ENCODE measurements at places on chromosomes 2 and 18.

DNA sequence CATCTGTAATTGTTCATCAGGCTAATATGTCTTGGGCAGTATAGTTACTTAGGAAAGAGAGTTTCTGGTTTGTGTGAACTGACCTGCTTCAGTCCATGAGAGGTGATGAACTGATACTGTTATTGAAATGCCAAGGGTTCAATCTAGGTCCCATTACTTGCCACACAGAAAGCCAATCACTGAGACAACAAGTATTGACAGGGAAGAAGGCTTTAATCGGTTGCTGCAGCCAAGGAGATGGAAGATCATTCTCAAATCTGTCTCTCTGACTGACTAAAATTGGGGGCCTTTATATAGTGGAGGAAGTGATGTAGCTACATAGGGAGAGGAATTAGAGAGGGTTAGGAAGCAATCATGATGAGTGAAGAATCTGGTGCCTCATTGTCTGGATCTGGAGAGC is 19.9 kb upstream of the FAM98A start:
- DNase-seq, result no peak

GRCh38 chr2:205461169-205461568 is 221.1 kb upstream of the NRP2 start:
- no peak for DNase-seq

DNA sequence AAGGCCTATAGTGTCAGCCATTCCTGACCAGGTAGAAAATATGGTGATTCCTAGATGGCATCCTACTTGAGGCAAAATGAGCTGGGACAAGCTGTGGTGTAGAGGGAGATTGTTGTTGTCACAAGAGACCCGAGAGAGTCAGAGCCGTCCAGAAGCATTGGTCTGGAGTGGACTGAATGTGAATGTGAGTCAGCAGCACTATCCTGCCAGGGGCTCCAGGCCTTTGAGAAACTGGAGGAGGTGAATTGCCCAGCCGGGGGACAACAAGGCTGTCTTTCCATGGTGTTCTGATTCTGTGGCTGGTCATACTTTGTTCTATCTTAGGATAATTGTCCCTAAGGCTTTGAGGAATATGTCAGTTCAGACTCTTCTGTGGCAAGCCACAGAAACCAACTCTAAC is 29.4 kb upstream of the EIF2AK3 start:
- DNase-seq, result no peak

DNA sequence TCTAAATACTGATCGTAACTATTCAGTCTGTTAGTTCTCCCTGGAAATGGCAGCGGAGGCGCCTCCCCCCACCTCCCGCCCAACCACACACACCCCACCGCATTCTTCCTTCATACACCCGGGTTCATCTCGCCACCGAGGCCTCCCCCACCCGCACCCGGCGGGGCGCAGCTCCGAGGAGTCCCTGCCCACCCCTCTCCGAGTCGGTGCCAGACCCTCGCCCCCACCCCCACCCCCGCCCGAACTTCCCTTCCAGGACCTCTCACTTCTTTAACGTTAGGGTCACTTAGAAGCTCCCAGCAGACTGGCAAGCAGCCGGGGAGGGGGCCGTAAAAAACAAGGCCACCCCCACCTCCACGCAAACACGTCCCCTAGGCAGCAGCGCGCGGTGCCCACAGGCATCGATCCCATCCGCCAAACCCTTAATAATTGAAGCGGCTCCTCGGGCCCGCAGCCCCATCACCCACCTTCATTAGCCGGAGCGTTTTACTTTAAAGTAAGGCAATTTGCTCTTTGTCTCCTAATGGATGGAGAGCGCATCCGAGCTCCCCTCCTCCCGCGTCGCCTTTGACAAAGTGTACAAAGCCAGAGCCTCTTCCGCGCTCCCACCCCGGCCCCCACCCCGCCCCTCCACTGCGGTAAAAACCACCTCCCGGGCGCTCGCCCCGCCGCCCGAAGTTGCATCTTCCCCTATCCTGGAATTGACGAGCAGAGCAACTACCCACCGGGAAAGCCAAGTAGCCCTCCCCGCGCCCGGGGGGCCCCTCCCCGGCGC is 624 bp downstream of the ZNF516 start:
- peak; percentile 10 for DNase-seq

DNA sequence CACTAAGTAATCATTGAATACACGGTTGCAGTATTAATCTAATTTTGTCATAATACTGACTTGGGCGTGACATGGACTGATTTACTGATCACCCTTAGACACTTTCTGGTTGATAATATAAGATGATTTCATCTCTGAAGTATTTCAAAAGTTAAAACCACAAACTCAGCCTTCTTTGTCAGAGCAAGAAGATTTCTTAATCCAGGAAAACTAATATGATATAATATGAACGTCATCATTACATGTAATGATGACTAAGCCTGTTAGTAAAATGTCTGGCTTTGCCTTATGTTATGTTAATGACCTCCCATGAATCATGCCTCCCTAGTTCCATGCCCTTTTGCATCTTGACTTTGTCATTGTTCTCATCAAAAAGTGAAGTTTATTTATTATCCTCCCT is 1325.0 kb upstream of the CDH2 start:
- no peak for DNase-seq

- no peak for DNase-seq
These were observed 12.5 kb upstream of the MAL start for GRCh38 chr2:95012881-95013550.

DNA sequence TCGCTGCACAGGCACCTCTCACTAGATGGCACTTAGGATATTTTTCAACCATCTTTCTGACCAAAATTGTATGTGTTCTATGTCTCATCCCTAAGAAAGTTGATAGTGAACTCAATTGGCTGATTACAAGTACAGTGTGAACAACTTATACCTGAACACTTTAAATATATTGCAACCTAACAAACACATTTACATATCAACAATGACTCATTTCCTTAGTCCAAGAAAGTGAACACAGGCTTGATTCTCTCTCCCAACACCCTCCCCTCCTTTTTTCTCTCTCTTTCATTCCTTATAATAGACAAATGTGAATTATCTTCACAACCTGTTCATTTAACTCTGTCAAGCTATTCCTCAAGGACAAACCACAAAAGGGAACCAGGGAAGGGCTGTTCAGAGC is 192.0 kb downstream of the SLC8A1 start:
- DNase-seq, result no peak

DNA sequence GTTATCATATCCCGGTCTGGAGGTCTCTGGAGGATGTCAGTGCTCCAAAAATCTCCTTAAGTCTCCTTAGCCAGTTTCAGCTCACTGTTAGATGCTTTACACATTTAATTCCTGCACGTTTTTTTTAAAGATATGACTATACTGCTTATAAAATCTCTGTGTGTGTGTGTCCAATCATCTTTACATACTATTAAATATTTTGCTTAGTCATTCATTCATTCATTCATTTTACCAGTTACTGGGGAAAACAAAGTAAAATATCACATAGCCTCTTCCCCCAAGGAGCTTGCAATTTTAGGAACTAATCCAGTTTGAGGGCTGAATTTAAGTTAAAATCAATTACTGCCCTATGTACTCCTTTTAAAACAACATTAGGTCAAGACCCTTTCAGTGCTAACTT is 293.2 kb upstream of the LYPD1 start:
- DNase-seq, result no peak

DNA sequence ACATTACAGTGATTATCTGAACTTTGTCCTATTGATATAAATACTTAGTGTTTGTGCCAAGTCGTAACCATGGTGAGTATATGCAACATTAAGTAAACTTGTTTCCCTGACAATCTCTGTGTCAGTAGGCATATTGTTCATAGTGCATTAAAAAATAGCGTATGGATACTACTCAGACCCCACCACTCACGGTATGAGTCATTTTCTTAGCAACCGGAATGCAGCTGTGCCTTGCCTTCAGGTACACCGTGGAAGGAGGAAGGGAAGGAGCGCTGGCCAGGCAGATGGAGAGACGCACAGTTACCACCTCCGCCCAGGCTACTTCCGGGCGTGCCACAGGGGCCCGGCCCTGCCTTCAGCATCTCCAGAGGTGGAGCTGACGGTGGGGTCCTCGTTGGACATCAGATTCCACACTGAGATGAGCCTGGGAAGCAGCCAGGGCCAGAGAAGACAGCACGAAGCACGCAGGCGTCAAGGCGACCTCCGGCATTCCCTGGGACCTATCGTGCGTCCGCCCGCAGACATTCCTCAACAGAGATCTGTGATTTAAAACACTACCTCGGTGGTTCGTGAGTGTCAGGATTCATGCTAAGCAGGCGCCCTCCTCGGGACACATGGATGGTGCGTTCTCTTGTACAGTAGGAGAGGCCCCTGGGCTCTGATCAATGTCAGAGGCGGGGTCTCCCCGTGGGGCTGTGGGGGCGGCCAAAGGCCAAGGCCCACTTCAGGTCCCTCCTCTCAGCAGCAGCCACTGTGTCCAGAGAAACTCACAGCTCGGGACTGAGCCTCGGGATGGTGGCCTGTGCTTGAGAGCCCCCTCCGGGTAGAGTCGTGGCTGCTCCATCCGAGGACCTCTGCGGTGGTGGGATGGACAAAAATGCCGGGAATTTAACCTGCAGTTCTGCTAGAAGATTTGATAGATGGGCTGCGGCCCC is 82.2 kb upstream of the HDAC4 start:
- no peak for DNase-seq

GRCh38 chr2:29423061-29423666 is 307.9 kb downstream of the CLIP4 start:
- no peak for DNase-seq

GRCh38 chr2:239537633-239538356 is 137.0 kb upstream of the HDAC4 start:
- DNase-seq, result no peak

- DNase-seq, result no peak
These were observed 91.8 kb downstream of the METTL8 start for GRCh38 chr2:171342067-171342413.

- DNase-seq, result no peak
These were observed 30.5 kb downstream of the GALNT14 start for GRCh38 chr2:31107591-31108300.

GRCh38 chr2:165529130-165529529 is 59.6 kb downstream of the CSRNP3 start:
- no peak for DNase-seq

DNA sequence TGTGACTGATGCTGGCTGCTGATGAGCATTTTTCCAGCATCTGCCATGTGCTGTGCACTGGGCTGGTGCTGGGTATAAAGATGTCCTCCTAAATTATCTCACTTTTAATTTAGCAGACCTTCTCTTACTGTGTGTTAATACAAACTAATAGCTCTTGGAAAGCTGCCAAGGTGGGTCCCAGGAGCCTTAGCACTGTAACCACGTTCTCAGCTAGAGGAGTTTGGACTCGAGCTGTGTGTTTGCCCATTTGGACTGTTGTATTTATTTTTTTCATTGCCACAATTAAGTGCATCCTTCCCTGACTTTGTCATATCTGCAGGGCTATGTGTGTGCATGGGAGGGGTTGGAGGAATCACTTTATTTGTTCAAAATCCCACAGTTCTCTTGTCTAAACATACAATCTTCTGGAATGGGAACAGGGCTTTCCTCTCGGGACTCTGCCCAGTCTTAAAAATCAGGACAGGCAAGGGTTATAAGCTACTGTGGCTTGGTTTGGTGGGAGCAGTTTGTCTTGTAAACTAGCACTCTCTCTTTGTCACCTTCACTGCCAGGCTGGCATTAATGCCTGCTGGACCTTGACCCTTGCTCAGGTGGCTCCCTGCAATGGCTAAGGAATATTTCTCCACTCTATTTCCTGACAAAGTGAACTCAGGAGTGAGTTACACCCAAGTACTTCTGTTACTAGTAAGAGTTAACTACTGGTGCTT is 129.7 kb upstream of the MGAT5 start:
- DNase-seq, result peak; percentile 12

DNA sequence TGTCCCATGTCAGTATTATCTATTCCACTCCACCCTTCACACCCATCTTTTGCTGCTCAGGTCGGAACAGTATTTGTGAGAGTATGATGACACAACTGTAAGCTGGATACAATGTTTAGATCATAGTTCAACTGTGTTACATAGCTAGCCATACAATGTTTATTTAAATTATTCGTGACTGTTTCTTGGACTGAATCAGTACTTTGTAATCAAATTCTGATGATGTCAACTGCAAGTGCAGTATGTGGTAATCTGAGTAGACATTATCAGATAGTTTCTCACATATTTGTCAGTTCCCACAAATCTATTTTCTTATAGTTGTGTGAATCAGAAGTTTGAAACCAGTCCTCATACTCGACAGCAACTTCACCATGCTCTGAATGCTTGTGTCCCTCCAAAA is 177.6 kb downstream of the ZNF407 start:
- DNase-seq, result no peak

DNA sequence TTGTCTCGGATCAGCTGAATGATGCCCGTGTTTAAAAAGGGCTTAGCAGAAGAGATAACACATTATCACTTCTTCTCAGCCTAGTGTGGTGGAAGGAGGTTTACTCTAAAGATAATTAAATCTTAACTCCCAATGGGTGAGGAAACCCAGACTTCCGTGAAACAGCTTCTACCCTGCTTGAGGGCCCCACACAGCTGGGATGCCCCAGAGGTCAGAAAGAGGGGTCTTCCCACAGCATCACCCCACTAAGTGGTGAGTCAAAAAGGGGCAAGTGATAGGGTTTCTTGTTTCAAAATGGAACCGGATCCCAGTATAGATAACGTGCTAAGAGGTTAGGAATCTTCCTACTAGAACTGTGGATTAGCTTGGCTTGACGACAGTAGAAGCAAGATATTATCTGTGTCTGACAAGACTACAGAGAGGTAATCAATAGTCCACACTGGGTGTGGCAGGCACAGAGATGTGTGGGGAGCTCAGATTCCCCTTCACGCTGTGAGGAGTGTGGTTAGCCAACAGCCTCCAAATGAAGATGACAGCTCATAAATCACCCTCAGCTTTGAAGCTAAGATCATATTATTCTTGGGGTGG is 129.6 kb upstream of the COPS8 start:
- no peak for DNase-seq

GRCh38 chr18:79776674-79777073 is 21.1 kb upstream of the KCNG2 start:
- DNase-seq, result no peak

DNA sequence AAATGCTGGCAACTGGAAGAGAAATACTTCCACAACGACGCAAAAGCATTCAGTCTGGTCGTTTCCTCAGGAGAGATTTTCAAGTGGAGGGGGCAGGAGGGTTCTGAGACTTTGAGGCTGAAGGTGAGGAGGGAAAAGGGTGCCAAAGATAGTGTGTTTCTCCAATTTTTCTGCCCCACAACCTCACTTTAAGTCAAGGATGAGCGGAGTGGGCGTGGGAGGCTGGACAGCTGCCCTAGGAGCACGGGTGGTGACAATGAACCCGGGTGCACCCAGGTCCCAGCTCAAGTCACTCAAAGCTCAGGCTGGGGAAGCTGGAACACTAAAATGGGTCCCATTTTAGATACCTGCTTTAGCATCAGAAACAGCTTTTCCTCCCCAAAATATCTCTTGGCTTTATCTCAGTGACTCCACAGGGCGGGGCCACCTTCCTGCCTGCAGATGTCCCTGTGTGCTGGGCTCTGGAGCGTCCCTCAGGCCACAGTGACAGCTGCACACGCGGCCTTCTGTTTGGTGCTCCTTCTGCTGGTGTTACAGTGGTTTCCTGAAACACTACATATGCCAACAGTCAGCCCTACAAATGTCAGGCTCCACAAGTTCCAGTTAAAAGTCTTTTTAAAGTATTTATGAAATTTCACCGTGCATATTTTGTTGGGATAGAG is 1.4 kb upstream of the MBP start:
- no peak for DNase-seq

Measured in NCI-H526 treated with DMSO at 0.1 percent for 48 hours (cell line).